Suppressor macrophage (primary cell): ENCODE measurements at places on chromosomes 13 and 19.

DNA sequence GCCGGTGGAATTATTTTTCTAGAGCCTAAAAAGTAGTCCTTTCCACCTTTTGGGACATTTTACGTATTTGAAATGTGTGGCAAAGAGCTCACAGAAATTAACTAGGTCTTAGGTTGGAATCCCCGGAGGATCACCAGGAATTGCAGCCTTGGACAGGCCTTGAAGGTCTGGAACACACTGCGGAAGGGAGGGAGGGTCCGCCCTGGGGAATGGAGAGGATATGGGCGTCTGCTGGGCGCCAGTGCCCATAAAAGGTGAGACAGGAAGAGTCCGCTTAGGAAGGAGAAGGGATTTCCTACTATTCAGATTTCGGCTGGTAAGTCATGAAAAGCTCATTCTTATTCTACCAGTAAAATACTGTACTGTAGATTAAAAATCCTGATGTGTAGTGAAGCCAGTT is 111.9 kb downstream of the COL4A2 start:
- no peak for DNase-seq

GRCh38 chr13:32905864-32906180 is 110.4 kb upstream of the KL start:
- no peak for DNase-seq

GRCh38 chr19:50447750-50448149 is 15.1 kb downstream of the MYBPC2 start:
- no peak for DNase-seq

DNA sequence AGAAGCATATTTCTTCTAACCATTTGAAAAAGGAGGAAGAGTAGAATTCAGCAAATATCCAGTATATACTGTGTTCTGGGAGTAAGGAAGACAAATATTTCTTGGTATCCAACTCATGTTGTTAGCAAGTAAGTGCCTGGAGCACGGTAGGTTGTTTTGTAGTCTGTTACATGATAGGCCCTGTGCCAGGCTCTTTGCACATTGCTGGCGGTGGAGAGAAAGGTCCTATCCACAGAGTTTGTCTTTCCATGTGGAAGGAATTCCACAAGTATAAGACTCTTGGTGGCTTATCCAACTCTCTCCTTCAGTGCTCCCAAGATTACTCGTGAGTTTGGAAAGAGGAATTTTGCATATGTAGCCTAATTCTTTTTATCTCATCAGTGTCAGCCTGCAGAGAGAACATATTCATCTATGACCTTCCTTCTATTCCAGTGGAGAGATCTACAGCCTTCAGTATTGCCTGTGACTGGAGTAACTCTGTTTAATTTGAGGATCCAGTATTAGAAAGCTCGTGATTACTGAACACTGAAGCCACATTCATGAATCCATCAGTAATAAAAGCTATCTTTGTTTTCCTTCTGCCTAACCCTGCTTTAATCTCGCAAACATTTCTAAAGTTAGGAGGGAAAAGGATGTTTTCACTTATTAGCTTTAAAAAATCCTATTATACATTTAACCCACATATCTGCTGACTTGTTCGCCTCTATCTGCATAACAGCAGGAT is 183.9 kb upstream of the CSNK1A1L start:
- DNase-seq: no peak

DNA sequence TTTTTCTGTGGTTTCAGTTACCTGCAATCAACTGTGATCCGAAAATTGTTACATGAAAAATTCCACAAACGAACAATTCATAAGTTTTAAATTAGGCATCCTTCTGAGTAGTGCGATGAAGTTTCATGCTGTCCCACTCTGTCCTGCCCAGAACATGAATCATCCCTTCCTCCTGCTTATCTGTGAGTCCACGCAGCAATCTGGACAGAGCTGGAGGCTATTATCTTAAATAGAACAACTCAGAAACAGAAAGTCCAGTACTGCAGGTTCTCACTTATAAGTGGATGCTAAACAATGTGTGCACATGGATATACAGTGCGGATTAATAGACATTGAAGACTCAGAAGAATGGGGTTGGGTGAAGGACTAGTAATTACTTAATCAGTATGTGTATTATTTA is 583.7 kb upstream of the SPRY2 start:
- no peak for DNase-seq
